Suppressor macrophage (primary cell): ENCODE measurements at places on chromosomes 4 and X.
A peak's percentile ranks its signal among the peaks of the same experiment; 100 is the strongest.

DNA sequence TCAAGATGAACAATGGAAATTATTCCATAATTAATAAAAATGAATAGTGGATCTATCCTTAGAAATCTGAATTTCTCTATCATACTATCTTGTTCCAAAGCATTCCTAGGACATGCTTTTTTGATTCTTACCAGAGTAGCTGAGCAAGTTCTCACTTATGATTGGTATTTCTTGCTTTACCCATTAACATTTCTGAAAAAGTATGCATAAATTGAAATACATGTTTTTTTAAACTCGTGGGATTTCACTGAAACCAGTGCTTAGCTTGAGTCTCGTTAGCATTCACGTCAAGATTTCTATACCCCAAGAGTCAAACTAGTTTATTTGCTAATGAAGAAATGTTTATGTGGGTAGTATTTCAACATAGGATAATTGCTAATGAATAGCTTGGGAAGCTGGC is 89.0 kb downstream of the ELOVL6 start:
- no peak for DNase-seq

- DNase-seq: no peak
Observed at GRCh38 chr4:17695341-17695740, 80.9 kb downstream of the MED28 start.

GRCh38 chr4:97627750-97628149 is 515.5 kb downstream of the STPG2 start:
- DNase-seq: no peak

DNA sequence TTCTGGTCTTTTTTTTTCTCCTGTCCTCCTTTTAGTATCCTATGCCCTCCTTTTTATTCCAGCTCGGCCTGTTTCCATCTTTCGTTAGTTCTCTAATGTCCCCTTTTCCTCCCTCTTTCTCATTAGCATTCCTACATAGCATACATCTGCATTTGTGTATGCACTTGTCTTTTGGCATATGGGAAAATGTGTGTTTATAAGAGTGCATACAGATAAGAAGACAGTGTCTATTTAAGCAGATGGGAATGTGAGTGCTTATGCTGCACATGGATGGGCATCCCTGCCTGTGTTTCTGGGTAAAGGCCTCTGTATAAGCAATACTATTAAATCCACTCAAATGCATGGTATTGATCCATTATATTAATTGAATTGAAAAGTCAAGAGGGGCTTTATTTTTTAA is 7.5 kb upstream of the GABRA2 start:
- no peak for DNase-seq

DNA sequence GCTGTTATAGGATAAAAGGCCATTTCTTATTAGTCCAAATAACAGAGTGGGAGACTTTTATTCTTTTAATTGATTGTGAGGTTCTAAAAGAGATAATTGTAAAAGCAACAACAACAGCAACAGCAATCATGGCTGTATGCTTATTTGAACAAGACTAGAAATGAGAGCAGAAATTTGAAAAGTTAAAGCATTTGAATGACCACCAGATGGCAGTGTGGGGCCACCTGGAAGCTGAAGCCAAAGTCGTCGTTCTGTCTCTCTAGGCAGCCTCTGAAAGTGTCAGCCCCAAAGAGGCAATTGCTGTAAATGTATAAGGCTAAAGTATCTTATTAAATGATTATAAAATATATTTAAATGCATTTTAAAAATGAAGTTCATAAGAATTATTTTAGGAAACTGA is 42.2 kb downstream of the SH2D1A start:
- DNase-seq: peak; percentile 55

DNA sequence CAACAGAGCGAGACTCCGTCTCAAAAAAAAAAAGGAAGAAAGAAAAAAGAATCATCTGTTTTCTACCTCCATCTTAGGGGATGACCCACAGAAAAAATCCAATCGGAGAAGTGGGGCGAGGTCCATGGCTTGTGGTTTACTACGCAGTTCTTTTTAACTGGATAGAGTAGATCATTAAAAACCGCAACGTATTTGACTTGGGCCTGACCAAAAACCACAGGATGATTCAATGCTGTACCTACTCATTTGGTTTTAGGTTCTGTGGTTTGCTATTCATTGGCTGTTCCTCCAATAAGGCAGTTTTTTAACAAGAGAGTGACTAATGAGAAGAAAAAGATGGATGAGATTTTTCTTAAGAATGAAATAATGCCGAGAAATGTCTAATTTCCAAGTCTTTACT is 83.7 kb downstream of the FREM3 start:
- DNase-seq: no peak

GRCh38 chr4:112910109-112910736 is 139.2 kb upstream of the ANK2 start:
- DNase-seq: no peak

- no peak for DNase-seq
Observed at GRCh38 chr4:87274803-87275202, 47.9 kb downstream of the HSD17B13 start.

DNA sequence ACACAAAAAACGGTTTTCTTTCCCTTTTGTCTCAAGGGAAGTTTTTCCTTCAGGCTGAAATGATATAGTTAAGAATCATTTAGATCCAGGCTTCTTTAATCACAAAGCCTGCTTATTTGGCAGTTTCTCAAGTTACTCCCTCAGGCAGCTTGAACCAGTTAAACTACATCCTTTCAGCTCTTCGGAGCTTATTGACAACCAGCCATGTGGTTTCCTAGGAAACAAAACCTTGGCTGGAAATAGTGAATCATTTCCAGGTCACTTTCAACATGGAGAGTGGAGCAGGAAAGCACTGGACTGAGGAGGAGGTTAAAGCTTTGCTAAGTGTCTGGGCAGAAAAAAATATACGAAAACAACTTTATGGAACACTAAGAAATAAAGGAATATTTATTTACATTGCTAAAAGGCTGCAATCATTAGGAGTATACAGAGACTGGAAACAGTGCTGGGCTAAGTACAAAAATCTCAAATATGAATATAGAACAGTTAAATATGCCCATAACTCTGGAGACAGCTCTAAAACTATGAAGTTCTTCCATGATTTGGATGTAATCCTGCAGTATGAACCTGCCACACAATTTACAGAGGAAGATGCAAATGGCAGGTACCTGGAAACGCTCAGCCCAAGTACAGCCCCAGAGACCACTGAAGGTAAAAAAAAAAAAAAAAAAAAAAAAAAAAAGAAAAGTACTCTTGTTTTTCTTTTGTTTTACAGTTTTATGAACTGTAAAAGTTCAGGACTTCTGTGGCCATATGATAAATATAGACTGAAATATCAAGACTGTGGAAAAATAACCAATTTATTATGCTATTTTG is 23.2 kb upstream of the AASDH start:
- DNase-seq: peak; percentile 7

DNA sequence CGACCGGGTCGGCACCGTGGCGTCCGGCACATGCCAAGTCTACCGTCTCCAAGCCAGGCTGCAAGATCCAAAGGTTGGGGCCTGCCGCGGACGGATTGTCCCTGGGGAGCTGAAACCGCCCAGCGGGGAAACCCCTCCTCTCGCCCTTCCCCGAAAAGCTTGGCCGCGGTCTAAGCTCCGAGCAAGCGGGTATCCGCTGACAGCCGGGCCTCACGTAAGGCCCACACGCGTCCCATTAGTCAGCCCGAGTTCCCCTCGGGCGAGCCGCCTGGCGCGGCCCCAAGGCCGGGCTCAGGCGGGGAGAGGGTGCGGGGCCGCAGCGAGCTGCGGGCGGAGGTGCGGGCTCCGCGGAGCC is 6.8 kb upstream of the BCOR start:
- peak; percentile 79 for DNase-seq

- no peak for DNase-seq
Observed at GRCh38 chr4:97984545-97985131, 158.6 kb downstream of the STPG2 start.

DNA sequence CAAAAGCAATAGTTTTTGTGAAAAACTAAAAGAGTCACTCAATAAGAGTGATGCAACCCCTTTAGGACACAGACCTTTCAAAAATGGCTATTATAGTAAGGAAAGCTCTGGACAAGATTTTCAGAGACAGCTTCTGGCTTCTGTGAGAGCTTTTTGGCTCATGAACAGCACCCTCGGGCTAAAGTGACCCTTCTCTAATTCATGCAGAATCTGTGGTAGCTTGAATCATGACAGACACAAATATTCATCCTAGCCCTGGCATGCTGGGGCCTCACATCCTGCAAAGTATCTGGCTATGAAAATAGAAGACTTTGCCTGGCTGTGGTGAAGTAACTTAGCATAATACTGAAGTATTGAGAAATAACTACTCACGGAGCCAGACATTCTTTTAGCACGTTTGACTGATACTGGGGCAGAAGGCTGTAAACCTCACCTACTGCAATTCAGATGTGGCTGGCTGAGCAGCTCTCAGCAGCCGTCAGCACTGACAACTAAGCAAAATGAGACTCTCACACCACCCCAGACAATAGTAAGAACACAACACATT is 327.3 kb downstream of the MAPK10 start:
- DNase-seq: no peak

GRCh38 chr4:188091-188490 is 63.8 kb downstream of the ZNF718 start:
- no peak for DNase-seq

GRCh38 chr4:177304094-177304493 is 5.6 kb upstream of the NEIL3 start:
- no peak for DNase-seq

DNA sequence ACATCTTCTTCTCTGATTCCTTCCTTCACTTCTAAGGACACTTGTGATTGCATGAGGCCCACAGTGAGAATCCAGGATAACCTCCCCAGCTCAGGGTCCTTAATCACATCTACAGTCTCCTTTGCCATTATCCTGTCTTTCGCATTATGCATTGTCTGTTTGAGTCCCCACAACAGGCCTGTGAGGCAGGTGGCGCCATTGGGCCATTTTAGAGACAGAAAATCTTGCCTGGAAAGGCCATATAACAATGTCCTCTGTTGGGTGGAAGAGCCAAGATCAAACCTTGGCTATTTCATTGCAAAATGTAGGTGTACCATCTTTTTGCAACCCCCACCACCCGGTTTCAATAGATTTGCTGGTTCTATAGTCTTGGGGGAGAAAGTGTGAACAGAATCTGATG is 11.8 kb upstream of the DCUN1D4 start:
- peak; percentile 79 for DNase-seq

GRCh38 chr4:124931050-124931449 is 218.5 kb upstream of the ANKRD50 start:
- DNase-seq: no peak

DNA sequence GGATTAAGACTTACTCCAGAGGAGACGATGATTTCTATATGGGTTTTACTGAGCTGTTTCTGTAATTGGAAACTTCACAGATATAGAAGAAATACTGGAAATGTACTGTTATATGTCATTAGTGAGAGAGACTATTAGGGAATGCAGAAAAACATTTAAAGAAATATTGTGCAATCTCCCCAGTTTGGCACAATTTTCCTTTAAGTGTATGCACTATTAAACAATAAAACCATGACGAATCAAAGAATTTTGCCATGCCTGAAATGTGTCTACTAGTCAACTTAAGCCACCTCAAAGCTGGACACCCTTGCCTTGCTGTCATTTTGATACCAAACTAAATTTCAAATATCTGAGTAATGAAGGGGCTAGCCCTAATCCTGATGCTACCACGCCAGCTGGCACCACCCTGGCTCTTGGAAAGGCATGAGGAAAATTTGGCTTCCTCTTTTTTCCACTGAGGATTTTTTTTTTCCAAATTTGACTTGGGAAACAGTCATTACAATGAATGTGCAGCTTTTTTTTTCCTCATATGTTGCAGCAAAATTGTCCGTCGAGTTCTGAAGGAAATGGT is 36.1 kb downstream of the MTTP start:
- DNase-seq: no peak

DNA sequence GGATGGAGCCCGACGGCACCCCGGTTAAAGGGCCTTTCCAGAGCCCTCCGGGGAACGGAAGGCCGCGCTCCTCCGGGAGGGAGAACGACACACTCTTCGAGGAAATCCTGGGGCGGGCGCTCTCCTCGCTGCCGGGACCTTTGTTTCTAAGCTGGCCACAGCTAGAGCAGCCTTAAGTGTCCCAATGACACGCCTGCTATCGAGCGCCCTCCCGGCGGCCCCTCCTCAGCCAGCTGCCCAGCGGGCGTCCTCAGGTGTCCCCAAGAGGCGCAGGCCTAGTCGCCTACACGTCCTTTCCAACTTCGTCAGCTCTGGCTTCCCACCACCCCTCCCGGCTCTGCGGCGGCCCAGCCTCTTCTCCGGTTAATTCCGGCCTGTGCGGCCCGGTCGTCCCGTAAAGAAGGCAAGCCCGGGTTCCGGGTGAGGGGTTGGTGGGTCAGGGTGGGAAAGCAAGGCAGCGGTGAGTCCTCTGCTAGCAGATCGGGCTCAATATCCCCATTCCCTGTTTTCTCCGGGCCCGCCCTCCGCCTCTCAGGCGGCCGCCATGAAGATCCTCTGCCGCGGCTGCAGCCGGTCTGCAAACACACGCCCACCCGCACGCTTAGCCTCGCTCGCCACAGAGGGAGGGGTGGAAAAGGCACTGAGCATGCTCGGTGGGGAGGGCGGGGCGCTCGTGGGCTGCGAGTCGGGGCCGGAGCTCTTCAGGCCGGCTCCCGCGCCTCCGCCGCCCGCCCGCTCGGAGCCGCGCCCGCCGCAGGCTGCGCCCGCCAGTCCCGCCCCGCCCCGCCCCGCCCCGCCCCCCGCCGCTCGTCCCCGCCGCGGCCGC is at the start of gene RAP1GDS1:
Gene RAP1GDS1, plus strand, starts transcription at position 806 of the 826 bp plus-strand sequence. CDS start 182 bp downstream, outside the sequence.
- DNase-seq: peak; percentile 99

GRCh38 chr4:186557486-186557885 is 2.1 kb upstream of the MTNR1A start:
- DNase-seq: no peak
